PC-3 (cell line): ENCODE measurements at places on chromosomes 3 and 15. TPM values are rescaled to one million over a fixed set of nuclear protein-coding genes. Genes with fewer than 3 reads are reported as not detected.

GRCh38 chr15:53836618-53837017 is 77.2 kb upstream of the WDR72 start:
- no peak for DNase-seq

DNA sequence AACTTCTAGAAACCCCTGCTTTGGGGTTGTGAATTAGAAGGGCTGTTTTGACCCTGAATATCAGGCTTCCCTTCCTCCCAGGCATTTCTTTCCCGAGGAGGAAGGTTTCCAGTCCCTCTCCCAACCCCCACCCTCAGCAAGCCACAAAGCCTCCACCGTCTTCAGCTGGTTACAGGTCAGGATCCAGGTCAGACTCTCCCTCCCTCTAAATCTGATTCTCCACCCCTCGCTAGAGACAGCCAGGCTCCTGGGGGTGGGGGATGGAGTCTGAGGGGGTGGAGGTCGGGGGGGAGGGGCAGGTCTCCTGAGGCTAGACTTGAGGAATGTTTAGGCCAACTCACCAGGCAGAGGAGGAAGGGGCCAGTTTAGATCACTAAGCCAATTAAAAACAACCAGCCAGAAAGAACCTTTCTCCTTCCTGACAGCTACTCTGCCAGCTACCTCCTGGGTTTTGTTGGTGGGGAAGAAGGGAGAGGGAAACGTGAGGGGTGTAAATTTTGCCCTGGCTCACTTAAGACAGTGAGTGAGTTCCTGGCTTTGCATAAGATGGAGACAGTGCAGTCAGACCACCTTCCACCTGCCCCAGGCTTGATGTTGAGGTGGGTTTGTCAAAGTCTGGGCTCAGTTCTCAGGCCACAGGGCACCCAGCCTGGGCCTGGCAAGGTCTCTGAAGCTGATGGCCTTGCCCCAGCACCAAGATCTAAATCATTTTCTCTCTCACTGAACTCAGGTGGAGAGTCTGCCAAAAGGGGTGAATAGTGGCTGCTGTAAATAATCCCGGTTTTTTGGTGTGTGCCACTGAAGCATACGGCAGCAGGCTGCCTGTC is 19.5 kb downstream of the BMF start:
- no peak for DNase-seq

DNA sequence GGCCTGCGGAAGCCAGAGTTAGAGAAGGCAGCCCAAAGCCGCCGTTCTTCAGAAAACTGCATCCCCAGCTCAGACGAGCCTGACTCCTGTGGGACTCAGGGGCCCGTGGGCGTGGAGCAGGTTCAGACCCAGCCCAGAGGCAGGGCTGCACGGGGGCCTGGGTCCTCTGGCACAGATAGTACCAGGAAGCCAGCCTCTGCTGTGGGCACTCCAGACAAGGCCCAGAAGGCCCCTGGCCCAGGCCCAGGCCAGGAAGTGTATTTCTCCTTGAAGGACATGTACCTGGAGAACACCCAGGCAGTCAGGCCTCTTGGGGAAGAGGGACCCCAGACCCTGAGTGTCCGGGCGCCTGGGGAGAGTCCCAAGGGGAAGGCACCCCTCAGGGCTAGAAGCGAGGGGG is 23.1 kb downstream of the ALPK3 start:
- DNase-seq, result no peak

DNA sequence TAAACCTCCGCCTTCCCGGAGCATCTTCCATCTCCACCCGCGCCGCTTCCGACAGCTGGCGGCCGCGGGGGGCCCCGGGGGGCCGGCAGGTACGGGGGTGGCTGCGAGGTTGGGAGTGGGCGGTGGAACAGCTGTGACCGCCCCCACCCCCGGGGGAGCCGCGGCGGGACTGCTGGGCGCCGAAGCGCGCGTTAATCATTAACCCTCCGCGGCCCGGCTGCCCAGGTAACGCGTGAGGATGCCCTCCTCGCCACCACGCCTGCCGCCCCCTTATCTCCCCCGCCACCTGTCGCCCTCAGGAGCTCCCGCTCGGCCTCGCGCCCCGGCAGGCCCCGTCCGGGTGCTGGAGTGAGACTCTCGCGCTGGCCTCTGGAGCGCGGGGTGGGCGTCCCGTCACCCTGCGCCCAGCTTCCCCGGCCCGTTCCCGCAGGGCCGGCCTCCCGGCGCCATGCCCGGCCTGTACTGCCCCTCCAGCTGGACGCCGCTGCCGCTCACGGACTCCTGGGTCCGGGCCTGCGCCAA is 757 bp downstream of the VWA5B2 start:
- no peak for DNase-seq

GRCh38 chr3:168081856-168082255 is 13.9 kb downstream of the GOLIM4 start:
- no peak for DNase-seq

DNA sequence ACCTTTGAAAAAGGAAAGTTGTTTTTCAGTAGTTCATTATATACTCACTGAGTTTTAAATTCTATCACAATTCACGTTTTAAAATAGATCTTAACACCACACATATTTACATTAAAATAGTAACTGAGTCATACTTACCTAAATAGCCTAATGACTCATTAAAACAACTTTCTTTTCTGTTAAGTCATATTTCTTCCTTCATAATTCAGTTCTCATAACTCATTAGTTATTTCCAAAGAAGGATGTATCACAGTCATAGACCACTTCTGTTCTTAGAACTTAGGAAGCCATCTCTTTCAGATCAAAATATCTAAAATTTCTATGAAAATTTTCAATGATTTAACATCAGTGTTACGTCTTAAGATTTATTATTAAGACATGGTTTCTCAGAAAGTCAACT is 885.9 kb downstream of the FHIT start:
- peak; percentile 43 for DNase-seq

DNA sequence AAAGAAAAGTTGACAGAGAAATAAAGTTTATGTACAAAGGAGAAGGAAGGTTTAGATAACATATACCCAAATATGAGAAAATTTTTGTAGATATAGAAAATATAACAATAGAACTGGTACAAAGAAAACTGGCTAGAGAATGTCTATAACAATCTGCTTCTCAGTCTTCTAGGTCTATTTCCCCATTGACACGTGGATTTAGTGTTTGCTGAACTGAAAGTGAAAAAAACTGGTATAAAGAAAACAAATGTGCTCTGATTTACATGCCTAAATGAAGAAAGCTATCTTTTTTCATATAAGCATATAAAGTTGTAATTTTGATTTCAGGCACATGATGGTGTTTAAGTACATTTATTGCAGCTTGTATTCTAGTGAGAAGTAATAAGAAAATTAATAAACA is 9.8 kb downstream of the KCNMB2 start:
- no peak for DNase-seq

- no peak for DNase-seq
These were observed 95.8 kb downstream of the ARNT2 start for GRCh38 chr15:80500021-80500420.

GRCh38 chr3:173397161-173398110 is at the start of gene NLGN1:
Gene NLGN1, plus strand, starts transcription at chr3:173397744.
- DNase-seq, result peak; percentile 17

- DNase-seq, result no peak
These were observed 138.4 kb downstream of the LEKR1 start for GRCh38 chr3:156964577-156964976.

GRCh38 chr3:115800489-115801075 is 177.3 kb downstream of the GAP43 start:
- peak; percentile 97 for DNase-seq

The ITGB5 gene
- 67.2 and 89.4 TPM in 2 replicates for total RNA-seq

The RNF123 gene
- total RNA-seq, result 38.6 and 43.0 TPM in 2 replicates

The TM4SF18 gene
- 0.06 and 0.40 TPM in 2 replicates for total RNA-seq
